ENCODE measurements at places on chromosomes 16 and 17. TPM values are rescaled to one million over a fixed set of nuclear protein-coding genes. Genes with fewer than 3 reads are reported as not detected.

ATP2A1 gene
- 4.2 TPM for polyA plus RNA-seq

SHBG gene
- polyA plus RNA-seq, result 17.2 TPM

DNA sequence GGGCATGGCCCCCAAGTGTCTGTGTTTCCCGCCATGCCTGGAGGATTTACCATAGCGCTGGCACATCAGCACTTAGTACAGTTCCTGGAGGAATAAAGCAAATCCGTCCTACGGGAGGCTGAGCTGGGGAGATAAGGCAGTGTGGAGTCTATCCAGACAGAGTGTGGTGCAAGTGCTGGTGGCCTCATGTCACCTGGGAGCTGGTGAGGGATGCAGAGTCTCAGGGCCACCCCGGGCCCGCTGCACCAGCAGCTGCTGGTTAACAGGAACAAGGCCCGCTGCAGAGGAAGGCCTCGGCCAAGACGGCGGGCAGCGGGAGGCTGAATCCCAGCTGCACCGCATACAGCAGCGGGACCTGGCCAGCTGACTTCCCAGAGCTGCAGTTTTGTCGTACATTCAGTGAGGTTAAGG, 57.3 kb upstream of the CDC42EP4 start:
- no peak for DNase-seq

PDIA2 gene
- 44.9 TPM for polyA plus RNA-seq

DNA sequence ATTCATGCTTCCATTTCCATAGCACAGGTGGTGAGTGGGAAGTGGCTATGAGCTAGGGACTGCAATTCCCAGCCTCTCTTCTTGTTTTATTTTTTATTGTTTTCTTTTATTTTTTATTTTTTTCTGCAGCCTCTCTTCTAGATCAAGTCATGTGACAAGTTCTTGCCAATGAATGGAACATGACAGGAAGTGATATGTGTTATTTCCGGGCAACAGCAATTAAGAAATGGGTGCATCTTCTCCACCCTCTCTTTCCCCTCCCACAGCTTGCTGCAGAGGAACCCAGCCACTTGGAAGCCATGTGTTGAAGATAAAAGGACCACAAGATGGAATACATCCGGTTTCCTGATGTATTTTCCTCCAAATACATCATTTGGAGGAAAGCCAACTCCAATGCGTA, 23.6 kb downstream of the IRX5 start:
- DNase-seq, result no peak

DNA sequence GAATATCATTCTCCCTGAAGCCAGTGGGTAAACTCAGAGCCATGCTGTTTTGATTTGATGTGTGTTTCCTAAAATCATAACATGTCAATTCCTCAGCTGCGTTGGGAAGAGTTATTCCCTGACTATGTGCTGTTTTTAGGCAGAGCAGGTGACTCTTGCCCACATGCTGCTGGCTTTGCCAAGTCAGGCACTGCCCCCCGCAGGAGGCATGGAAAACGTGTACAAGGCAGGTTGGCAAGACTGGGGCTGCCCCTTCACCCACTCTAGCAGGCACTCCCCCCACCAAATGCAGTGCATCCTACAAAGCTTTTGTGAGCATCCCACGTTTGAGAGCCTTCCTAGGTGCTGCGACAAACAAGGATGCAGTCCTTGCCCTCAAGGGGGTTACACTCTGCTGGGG, 38.3 kb upstream of the NAT9 start:
- no peak for DNase-seq

- no peak for DNase-seq
Measured at GRCh38 chr17:68394608-68395331, 62.5 kb downstream of the WIPI1 start.

- DNase-seq, result peak; percentile 5
Measured at GRCh38 chr17:59466946-59467801, 98.2 kb upstream of the DHX40 start.

C17orf100 gene
- polyA plus RNA-seq, result 2.6 TPM

DNA sequence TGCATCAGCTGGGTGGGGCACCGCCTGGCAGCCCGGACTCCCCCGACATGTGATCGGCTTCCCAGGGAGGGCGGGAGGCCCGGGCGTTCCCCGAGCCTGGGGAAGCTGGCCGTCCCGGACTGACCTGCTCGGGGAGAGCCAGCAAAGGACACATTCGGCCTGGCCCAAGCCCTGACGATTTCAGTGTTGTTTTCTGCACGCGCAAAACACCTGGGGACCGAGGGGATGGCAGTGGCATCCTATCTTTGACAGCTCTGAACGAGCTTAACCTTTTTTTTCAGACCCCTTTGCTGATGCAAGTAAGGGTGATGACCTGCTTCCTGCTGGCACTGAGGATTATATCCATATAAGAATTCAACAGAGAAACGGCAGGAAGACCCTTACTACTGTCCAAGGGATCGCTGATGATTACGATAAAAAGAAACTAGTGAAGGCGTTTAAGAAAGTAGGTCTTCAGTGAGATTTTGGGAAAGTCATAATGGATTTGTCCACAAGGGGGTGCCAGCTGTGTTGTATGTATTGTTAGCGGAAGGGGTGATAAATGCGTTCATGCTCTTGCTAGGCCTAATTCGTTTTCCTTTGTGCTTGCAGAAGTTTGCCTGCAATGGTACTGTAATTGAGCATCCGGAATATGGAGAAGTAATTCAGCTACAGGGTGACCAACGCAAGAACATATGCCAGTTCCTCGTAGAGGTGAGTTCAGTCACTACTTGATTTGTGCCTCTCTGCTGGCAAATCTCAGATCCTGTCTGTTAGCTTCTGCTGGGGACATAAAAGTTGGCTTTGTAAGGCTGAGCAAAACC, 1.0 kb downstream of the EIF1 start:
- DNase-seq, result peak; percentile 58

CCL5 gene
- 4.0 TPM for polyA plus RNA-seq

SEZ6 gene
- 1.1 TPM for polyA plus RNA-seq

DNA sequence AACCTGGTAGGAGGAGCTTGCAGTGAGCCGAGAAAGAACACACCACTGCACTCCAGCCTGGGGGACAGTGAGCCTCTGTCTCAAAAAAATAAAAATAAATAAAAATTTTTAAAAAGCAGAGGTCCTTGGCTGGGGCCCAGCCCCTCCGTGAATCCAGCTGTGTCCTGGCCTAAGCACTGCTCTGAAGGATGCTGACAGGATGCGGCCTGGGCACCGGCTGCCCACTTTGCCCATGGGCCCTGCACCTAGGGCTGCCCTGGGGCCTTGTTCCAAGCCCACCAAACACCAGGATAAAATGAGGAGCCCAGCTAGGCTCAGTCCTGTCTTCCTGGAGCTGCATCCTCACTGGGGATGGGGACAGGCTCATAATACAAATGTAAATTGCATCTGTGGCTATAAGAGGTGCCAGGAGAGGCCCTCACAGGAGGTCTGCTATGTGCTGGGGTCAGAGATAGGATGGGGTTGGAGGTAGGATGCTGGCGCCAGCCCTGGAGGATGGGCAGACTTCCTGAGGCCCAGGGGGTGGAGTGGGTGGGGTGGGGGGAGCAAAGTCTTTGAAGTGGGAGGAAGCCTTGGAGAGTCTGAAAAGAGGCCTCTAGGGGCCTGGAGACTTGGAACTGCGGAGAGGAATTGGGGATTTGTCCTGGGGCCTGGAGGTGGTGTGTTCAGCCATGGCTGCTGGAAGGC, 6.2 kb downstream of the C16orf89 start:
- DNase-seq, result no peak

HBA1 gene
- not detected for polyA plus RNA-seq

DNA sequence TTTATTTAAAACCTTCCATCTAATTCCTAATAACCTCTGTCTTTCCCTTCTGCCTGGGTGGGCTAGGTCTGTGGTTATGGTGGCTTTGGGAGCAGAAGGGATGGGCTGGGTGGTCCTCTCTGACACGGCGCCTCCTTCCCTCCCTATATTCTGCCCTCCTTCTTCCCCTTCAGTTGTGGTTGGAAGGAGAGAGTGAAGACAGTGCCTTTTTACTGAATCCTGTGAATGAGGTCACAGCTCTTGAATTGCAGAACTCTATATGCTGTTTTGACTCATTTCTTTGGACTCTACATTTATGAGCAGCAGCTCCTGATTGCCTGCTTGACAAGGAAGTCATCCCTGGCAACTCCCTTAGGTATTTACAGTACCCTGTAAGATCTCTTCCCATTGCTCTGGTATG, 256.0 kb upstream of the ELAC2 start:
- no peak for DNase-seq

PRAC1 gene
- not detected for polyA plus RNA-seq

CTF1 gene
- not detected for polyA plus RNA-seq

GRCh38 chr17:12726131-12726530, 60.4 kb downstream of the MYOCD start:
- DNase-seq, result no peak

SUPT6H gene
- 28.9 TPM for polyA plus RNA-seq

- no peak for DNase-seq
Measured at GRCh38 chr17:49074851-49075540, 57.6 kb upstream of the B4GALNT2 start.

- peak; percentile 93 for DNase-seq
Measured at GRCh38 chr16:81778861-81779535, at the start of gene PLCG2. TSS of gene PLCG2 (plus strand) at chr16:81779291. CDS start at chr16:81785990, 6,699 bp downstream.

COL1A1 gene
- polyA plus RNA-seq, result 51.6 TPM

CD300LG gene
- polyA plus RNA-seq, result 0.30 TPM

SMG1 gene
- polyA plus RNA-seq, result 9.2 TPM

Measured in small intestine (tissue), 16 donors.